Thyroid gland (tissue), 4 donors: ENCODE measurements at places on chromosomes 7 and 10. TPM values are rescaled to one million over a fixed set of nuclear protein-coding genes. Genes with fewer than 3 reads are reported as not detected.

DNA sequence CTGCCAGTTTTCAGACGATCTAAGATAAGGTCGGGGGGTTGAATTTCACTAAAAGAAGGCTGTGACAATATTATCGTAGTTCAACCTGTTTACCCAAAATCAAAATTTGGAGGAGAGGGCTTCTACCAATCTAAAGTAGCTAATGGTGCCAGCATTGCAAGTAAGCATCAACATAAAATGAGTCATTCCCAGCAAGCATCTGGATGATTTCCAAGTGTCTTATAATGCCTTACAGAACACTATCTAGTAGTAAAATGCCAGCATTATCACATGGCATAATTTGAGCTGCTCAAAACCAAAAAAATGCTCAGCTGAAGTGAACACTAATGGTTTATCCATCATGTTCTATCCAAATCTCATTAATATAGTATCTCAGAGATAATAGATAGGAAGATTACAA lies 1193.9 kb downstream of the DNAJB9 start:
- no peak overlapping the region for H3K4me3 ChIP-seq
- no peak for DNase-seq
- H3K27ac ChIP-seq, result no peak overlapping the region
- no peaks in the 10 kb centered on the region for H3K27me3 ChIP-seq

- H3K27me3 ChIP-seq, result no peaks in the 10 kb centered on the region
- no peak for DNase-seq
- H3K4me3 ChIP-seq, result no peak overlapping the region
- H3K27ac ChIP-seq, result no peak overlapping the region
- peaks cover 11% of the 10 kb centered on the region for H3K4me1 ChIP-seq
Measured at GRCh38 chr7:111096997-111097396, 6.1 kb downstream of the LRRN3 start.

- no peaks in the 10 kb centered on the region for H3K36me3 ChIP-seq
- peaks cover 55% of the 10 kb centered on the region for H3K4me1 ChIP-seq
- DNase-seq, result no peak
- no peak overlapping the region for H3K4me3 ChIP-seq
- H3K27me3 ChIP-seq, result no peaks in the 10 kb centered on the region
Measured at GRCh38 chr7:135801045-135801693, 52.6 kb upstream of the FAM180A start.

GRCh38 chr10:3407208-3407607 lies 234.6 kb upstream of the PITRM1 start:
- no peaks in the 10 kb centered on the region for H3K36me3 ChIP-seq
- no peaks in the 10 kb centered on the region for H3K27me3 ChIP-seq
- no peak for DNase-seq
- H3K4me3 ChIP-seq, result no peak overlapping the region
- H3K27ac ChIP-seq, result no peak overlapping the region
- no peaks in the 10 kb centered on the region for H3K4me1 ChIP-seq

Gene PPP1R3C
- total RNA-seq, result 2.7 TPM

Gene SORCS3
- not detected for total RNA-seq

GRCh38 chr10:46254007-46254383 lies 32.8 kb upstream of the ANTXRL start:
- H3K4me3 ChIP-seq, result no peak overlapping the region
- no peaks in the 10 kb centered on the region for H3K4me1 ChIP-seq
- H3K27me3 ChIP-seq, result no peaks in the 10 kb centered on the region
- H3K36me3 ChIP-seq, result no peaks in the 10 kb centered on the region
- H3K27ac ChIP-seq, result no peak overlapping the region
- DNase-seq, result no peak

DNA sequence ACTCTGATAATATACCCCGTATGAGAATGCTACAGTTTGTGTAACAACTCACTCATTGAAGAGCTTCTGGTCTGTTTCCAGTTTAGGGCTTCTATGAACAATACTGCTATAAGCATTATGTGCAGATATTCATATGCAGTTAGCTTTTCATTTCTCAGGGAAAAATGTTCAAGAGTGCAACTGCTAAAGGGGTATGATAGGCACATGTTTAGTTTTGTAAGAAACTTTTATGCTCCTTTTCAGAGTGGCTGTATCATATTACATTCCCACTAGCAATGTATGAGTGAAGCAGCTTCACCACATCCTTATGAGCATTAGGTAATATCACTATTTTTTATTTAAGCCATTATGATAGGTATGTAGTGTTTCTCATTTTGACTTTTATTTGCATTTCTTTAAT lies 182.6 kb upstream of the CXCL12 start:
- no peaks in the 10 kb centered on the region for H3K4me1 ChIP-seq
- H3K4me3 ChIP-seq, result no peak overlapping the region
- no peak overlapping the region for H3K27ac ChIP-seq
- no peaks in the 10 kb centered on the region for H3K27me3 ChIP-seq
- no peak for DNase-seq

Gene CLCN1
- total RNA-seq, result not detected

Gene ATP6V0A4
- total RNA-seq, result not detected

- H3K27ac ChIP-seq, result no peak overlapping the region
- H3K36me3 ChIP-seq, result no peaks in the 10 kb centered on the region
Measured at GRCh38 chr7:1368682-1369571, 90.3 kb downstream of the MICALL2 start.

DNA sequence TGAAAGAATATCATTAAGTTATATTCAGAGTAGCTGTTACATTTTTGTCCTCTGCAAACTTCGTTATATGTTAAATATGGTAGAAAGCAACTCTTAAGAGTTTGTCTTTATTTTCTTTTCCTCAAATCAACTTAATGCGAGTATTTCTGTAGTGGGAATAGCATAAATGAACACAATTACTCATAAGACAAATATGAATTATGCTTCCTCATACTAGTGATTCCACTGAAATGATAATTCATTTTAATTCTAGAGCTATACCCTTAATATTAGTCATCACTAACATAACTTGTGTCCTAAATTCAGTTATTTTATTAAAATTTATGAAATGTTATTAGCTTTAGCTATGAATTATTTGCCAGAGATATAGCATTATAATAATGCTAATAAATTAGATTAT lies 820.6 kb upstream of the KCND2 start:
- no peak overlapping the region for H3K27ac ChIP-seq
- H3K4me1 ChIP-seq, result no peaks in the 10 kb centered on the region
- no peak for DNase-seq
- H3K27me3 ChIP-seq, result no peaks in the 10 kb centered on the region
- no peak overlapping the region for H3K4me3 ChIP-seq
- no peaks in the 10 kb centered on the region for H3K36me3 ChIP-seq

- no peaks in the 10 kb centered on the region for H3K36me3 ChIP-seq
- H3K4me3 ChIP-seq, result no peak overlapping the region
- no peak for DNase-seq
- no peaks in the 10 kb centered on the region for H3K27me3 ChIP-seq
- peaks cover 7% of the 10 kb centered on the region for H3K4me1 ChIP-seq
Measured at GRCh38 chr10:29991382-29991781, 68.0 kb downstream of the JCAD start.

Gene CALCR
- 0.11 TPM for total RNA-seq
